ENCODE measurements at places on chromosomes 5 and 9.

DNA sequence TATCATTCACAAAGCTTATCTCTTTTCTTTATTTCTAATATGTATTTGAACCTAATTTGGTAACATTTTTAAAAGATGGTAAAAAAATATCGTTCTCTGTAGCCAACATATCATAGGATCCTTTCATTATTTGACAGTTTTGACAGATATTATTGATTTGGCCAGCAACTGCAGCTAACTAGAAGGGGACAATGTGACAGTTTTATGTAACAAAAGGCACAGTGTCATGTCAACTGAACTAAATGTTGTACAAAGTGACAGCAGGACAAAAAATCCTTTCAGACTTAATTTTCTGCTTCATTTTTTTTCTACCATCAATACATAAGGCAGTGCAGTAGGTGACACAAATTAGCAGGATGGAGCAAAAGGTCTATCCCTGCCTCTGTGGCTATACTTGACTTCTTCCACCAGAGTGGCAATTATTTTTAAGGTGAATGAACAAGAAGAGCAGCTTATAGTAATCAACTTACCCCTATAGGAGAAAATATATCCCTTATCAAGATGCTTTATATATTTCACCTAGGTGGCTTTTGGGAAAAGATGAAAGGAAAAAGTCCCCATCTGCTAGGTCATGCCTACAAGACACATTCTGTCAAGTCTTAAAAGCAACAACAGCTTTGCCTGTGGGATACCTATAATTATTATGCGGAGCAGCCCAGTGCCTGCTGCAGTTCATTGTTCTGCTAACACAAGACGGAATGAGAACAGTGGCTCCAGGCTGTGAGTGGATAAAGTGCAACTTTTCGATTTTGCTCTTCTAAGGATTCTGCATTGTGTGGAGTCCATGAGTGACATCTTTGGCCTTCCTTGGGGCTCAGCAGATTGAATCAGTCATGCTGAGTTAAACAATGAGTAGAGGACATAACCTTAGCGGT lies 694.9 kb downstream of the ISL1 start:
- no peak for DNase-seq

DNA sequence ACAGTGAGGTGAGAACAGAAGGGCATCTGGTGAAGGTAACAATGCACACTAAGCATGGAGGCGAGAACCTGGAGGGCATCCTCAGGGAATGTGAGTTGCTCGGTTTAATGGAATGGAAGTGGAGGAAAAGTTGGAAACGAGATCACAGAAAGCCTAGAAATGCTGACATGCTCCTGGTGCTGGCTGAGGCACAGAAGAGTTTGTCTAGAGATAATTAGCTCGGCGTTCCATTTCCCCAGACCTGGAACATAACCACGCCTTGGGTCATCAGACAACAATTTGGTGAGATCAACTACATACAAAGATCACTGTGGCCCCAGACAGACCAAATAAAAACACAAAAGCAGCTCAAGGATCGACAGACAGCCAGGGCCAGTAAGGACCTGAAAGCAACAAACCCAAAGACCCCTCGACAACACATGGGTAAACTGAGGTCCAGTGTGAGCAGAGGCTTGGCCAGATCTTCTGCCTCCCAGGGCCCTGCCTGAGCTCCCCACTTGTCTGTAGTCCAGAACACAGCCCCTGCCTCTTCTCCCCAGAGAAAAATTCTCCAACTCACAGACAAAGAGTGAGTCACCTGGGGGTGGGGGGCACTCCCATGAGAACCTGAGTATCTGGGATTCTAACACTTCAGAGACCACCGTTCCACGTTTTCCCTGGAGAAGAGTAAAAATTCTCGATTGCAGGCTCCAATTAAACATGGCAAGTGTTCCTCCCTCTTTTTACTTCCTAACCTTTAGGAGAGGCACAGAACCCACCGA lies 52.5 kb downstream of the SHB start:
- DNase-seq = no peak

DNA sequence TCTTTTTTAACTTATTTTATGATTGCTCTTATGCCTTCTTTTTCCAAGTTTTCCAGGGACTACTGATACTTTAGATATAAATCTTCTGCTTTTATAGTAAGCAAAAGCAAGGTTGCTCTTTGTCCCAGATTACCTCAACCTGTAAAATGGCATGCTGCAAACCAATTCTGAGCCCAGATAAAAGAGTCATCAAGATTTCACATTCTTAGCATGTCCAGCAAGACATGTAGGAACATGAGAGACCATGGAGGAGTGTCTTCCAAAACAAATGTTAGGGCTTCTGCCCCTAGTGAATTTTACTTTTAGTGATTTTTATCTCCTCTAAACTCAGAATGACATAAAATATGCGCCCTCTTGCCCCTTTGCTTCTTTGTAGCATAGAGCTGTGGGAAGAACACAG lies 7.0 kb upstream of the CDC20B start:
- DNase-seq = no peak

DNA sequence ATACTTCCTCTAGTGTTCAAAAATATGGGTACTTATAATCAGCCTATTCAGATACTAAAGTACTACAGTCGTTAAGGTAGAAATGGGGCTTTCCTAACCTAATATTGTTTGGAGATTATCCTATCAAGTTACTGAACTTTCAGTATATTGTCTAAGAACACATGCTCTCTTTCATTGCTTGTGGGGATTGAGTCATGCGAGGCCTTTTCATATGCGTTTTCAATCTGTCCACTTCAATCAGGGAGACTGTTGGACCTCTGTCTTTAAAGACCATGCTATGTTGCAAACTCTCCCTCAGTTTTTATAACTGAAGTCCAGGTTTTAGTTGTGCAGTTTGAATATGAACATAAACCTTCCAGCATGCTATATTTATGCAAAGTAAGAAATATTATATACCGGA lies 15.0 kb downstream of the PRR16 start:
- no peak for DNase-seq

GRCh38 chr9:31950756-31951155 lies 433.7 kb upstream of the ACO1 start:
- DNase-seq = no peak

DNA sequence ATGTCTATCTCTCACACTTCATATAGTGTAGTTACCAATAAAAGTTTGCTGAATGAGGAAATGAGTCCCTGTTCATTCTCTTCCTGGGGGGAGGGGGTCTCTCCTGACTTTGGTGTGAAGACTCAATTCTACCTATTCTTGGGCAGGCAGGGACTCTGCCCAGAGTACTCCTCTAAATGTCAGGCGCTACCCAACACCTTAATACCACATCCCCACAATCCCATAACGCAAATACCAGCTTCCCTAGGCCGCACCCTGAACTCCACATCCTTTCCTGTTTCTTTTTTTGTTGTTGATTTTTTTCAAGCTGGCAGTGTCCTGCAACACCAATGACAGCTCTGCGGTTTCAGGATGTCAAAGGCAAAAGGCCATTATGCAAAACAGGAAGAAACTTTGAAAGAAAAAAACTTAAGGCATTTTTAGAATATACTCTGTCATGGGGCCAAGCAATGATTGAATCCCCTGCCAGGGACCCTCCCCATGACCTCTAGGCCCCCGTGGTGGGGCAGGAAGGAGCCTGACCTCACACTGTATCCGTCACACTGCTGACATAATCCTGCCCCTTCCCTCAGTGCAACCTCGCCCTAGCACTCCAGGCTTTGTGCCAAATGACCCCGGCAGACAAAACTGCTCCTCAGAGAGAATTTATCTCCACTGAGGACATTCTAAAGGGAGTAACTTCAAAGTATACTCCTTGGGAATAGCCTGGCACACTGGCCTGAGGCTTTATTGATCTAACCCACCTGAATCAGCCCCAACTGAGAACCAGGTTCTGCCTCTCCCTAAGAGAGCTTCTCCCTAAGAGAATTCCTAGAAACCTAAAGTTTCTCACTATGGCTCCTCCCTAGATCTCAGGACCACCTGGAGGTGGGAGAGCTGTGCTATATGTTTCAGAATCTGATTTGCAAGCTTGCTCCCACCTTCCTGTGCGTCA lies 8.0 kb downstream of the B4GALT1 start:
- DNase-seq = no peak

GRCh38 chr9:106025453-106025852 lies 331.1 kb downstream of the TMEM38B start:
- DNase-seq = no peak

DNA sequence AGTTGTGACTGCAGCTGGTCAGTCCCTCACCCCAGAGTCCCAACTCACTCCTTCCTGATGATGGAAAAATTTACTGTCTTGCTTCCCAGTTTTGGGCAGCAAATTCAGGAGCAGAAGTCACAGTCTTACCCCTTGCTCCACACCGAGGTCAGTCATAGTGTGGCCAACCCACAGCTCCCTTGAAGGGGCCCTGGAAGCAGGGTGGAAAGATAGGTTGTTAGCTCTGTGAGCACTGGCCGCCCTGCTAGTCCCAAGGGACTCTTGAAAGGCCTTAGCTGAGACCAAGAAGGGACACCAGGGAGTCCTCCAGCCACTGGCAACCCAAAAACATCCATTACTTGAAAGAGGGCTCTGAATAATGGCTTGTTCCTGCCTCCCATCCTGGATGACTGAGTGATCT lies 40.0 kb downstream of the GSN start:
- DNase-seq = no peak

DNA sequence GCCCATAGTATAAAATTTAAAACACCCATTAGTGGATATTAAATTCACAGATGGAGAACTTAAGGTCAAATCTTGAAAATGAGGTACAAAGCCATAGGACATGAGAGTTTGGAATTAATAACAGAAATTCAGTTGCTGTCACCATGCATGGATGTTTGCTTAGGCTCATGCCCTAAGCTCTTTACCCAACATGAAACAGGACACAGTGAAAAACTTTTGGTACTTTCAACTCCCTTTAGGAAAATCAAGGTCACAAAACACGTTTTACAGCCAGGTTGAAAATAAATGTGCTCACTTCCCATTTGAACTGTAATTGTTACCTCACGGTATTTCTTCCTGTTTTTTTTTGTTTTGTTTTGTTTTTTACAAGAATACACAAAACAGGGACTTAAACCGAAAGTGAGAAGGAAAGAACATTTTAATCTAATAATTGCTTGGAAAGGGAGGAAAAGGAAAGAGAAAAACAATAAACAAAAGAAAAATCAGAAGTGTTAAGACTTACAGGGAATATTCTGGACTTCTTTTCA lies 6.1 kb upstream of the TOPORS start:
- no peak for DNase-seq

GRCh38 chr9:4861736-4862451 lies 69.2 kb downstream of the RCL1 start:
- no peak for DNase-seq

- DNase-seq = no peak
Measured at GRCh38 chr9:99023231-99023630, 79.5 kb downstream of the COL15A1 start.

- DNase-seq = no peak
Measured at GRCh38 chr5:98095072-98095471, 678.4 kb upstream of the RGMB start.

- DNase-seq = no peak
Measured at GRCh38 chr5:16437977-16438376, 27.6 kb downstream of the ZNF622 start.

GRCh38 chr9:88388886-88389605 lies 802 bp downstream of the SPIN1 start:
- peak; percentile 14 for DNase-seq

DNA sequence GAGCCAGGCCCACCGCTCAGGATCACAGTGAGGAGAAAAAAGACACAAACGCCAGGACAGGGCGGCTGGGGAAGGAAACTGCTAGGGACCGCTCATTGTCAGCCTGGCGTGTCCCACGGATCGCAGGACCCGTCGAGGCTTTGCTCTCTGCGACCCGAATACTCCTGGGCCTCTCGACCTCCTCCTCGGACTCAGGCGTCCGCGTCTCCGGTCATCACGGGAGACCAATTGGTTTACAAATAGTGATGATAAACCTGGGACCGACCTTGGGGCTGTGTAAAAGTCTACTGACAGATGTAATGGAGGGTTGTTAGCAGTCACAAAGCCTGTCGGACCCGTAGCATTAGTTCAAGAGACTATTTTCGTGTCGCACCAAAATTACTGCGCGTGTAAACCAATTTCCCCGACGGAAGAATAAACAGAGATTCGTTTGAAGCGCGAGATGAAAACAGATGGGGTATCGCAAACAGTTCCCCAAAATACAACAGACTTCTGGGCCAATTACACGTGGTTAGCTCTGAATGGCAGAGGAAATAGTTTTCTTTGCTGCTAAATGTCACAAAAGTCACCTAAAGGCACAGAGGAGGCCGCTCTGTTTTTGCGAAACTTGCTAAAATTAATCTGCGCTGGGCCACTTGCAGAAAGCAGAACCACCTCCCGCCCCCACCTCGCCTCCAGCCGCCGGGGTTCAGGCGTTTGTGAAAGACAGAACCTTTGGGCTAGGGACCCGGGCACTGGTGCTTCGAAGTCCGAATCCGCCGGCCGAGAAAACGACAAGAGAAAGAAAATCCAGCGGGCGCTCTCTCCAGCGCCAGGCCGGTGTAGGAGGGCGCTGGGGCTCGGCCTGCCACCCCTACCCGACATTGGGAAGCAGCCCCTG lies 67.6 kb downstream of the FOXD1 start:
- no peak for DNase-seq

DNA sequence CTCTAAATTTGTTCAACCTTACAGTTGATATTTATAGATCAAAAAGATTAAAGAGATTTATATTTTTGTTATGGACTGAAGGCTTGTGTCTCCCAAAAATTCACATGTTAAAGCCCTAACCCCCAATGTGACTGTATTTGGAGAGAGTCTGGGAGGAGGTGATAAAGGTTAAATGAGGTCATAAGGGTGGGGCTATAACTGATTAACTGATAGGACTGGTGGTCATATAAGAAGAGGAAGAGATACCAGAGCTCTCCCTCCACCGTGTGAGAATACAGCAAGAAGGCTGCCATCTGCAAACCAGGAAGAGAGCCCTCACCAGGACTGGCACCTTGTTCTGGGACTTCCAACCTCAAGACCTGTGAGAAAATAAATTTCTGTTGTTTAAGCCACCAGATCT lies 264.3 kb downstream of the ENC1 start:
- no peak for DNase-seq

- DNase-seq = no peak
Measured at GRCh38 chr9:98075332-98075805, 18.8 kb downstream of the NANS start.

DNA sequence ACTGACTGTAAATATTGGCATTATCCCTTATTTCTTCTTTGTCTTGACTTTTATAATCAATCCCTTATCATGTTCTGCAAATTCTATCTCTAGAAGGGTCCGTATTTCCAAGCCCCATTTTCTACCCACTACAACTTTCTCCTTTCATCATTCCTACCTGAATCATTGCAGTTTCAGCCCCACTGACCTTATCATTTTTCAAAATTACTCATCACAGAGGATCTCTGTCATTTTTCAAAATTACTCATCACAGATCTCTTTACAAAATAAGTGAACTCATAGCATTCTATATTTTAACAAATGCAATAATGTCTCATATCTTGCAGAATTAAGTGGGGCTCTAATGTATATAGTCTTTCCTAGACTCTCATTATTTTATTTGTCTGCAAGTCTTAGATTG lies 256.9 kb upstream of the COX7C start:
- no peak for DNase-seq

- DNase-seq = no peak
Measured at GRCh38 chr9:75930190-75930589, 39.7 kb downstream of the PCSK5 start.

- DNase-seq = peak; percentile 27
Measured at GRCh38 chr9:6758498-6759184, 868 bp downstream of the KDM4C start.
